ENCODE measurements at places on chromosomes 3 and 15.

DNA sequence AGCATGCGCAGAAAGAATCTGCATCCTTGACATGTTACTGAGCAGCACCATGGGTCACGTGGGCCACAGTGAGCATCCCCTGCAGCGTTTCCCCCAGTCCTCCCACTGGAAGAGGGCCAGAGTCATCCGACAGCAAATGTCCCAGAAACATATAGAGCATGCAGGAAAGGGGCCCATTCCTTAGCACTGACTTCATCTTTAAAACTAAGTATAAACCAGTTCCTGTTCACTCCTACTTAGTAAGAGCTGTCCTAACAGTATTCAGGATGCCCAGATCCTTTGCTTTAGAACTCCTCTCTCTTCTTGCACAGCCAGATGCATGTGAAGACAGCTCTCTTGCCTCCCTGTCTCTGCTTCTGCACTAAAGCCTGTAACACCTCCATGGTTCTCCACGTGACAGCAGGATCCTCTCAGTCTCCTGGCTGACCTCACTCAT lies 79.3 kb upstream of the OXTR start:
- DNase-seq: no peak

GRCh38 chr3:12246497-12247163 lies 42.2 kb upstream of the PPARG start:
- no peak for DNase-seq

- no peak for DNase-seq
Observed at GRCh38 chr15:52496776-52497470, 31.8 kb downstream of the MYO5A start.

- DNase-seq: no peak
Observed at GRCh38 chr3:61532739-61533500, 28.5 kb upstream of the PTPRG start.

DNA sequence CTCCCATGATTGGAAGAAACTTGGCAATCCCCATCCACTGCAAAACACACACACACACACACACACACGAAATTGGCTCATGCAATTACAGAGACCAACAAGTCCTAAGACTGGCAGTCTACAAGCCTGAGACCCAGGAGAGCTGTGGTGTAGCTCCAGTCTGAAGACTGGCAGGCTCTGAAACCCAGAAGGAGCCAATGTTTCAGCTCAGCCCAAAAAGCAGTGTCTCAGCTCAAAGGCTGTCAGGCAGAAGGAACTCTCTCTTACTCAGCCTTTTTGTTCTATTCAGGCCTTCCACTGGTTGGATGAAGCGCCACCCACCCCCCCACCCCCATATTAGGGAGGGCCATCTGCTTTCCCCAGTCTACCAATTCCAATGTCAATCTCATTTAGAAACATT lies 32.1 kb downstream of the MESD start:
- no peak for DNase-seq

- no peak for DNase-seq
Observed at GRCh38 chr3:122977746-122978466, 49.7 kb downstream of the SEMA5B start.

DNA sequence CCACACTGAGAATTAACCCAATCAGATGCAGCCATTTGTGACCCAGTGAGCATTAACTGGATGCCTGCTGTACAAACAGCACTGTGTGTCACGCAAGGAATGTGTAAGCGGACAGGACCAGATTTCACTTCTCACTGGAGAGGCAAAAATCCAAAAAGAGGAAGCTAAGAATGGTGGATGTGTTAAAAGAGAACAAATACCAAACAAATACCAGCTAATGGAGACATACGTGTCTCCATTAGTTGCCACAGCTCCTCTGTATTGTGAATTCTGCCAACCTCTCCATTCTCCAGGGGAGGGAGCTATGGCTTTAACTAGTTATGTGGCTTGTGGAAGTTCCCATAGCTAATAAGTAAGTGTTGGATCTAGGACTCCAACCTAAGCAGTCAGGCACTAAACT lies 2.6 kb downstream of the LTF start:
- DNase-seq: no peak

GRCh38 chr3:128348075-128348474 lies 118.6 kb downstream of the DNAJB8 start:
- DNase-seq: no peak

- DNase-seq: peak; percentile 36
Observed at GRCh38 chr3:132253262-132253878, 63.8 kb upstream of the ACP3 start.

GRCh38 chr3:70990723-70991122 lies 592.8 kb downstream of the FOXP1 start:
- no peak for DNase-seq

DNA sequence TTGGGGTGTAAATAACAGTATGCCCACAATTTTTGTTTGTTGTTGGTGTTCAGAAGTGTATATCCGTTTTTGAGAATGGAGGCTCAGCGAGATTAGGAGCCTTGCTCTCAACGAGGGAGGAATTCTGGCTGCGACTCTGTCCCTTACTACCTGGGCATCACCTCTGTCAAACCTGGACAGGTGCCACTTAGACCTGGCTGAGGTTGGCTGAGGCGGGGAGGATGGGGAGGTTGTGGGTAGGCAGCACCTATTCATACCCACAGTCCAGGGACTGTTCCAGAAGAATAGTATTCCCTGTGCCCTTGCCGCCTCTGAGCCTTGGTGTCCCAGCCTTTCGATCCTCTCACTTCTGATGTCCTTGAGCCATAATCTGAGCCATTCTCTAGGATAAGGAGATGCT lies 99.9 kb downstream of the LINGO1 start:
- DNase-seq: no peak

GRCh38 chr3:77053795-77054194 lies 13.9 kb downstream of the ROBO2 start:
- DNase-seq: no peak

GRCh38 chr3:50519471-50520089 lies 16.1 kb upstream of the CACNA2D2 start:
- DNase-seq: peak; percentile 74

DNA sequence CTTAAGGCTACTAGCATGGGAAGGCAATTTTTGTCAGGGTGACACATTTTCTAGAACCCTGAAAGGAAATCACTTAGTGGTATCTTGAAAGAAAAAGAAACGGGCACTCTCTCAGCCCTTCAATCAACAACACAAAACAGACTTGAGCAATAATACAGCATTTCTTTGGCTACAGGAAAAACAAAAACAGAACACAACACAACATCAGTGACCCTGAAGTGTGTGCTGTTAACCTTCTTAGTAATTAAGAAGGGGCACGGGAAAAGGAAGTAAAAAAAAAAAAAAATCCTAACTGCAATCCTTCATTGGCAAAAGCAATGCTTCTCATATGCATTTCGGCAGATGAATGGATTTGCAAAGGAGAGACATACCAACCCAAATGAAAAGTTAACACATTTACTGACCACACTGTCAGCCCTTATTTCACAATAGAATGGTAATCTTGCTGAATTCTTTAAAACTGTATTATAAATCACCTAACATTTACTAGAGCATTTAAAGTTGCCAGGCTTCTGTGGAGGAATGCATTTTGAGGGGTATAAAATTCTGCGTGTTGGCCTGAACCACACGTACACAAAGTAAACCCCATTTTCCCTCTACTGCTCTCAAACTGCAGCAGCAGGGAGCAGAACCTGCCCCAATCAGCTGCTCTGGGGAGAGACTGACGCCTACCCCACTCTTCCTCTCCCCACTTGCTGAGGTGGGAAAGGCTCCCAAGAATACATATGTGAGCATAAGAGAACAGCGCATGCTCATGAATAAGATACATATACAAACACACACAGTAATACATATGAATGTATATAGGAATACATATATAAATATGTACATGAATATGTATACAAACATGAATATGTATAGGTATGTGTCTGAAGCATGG lies 198.5 kb downstream of the FOXP1 start:
- DNase-seq: no peak

DNA sequence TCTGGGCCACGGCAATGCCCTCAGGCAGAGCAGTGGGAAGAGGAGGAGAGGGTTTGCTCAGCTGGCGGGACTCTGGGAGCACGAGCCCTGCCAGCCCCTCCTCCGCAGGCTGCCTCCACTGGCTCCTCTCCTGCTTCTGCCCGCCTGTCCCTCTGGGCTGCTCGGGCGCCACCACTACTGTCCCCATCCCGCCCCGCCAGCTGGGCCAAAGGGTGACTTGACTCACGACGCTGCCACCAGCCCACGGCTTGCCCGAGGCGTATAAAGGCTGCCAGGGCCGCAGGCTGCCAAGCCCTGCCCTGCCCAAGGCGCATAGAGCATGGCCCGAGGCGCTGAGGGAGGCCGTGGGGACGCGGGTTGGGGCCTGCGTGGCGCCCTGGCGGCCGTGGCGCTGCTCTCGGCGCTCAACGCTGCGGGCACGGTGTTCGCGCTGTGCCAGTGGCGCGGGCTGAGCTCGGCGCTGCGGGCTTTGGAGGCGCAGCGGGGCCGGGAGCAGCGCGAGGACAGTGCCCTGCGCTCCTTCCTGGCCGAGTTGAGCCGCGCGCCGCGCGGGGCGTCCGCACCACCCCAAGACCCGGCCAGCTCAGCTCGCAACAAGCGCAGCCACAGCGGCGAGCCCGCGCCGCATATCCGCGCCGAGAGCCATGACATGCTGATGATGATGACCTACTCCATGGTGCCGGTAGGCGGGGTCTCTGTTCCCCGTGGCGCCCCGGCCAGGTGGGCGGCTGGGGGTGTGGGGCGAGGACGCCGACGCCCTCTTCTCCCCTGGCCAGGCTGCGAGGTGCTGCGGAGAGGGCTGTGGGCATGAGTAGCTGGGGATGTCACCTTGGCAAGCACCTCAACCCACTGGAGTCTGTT lies at the start of gene GLDN:
Gene GLDN (plus strand): TSS at position 290 of the 861 bp plus-strand sequence. CDS start 30 bp downstream, at position 320.
- DNase-seq: peak; percentile 27

GRCh38 chr3:195834675-195835583 lies 23.2 kb upstream of the MUC4 start:
- no peak for DNase-seq

- DNase-seq: no peak
Observed at GRCh38 chr3:183797996-183798395, 27.4 kb downstream of the MAP6D1 start.

- no peak for DNase-seq
Observed at GRCh38 chr3:112675349-112675748, 34.4 kb upstream of the CCDC80 start.

DNA sequence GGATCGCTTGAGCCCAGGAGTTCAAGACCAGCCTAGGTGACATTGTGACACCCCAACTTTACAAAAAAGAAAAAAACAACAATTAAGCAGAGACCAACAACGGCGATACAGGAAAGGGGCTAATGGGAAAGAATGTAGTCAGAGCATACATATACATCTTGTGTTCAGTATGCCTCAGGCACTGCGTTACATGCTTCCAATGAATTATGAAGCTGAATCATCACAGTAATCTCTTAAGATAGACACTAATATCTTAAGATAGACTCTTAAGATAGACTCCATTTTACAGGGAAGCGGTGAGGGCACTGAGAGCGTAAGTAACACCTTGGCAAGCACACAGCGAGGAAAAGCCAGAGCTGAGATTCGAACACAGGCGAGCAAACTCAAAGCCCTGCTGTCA lies 6.1 kb upstream of the LDHAL6B start:
- DNase-seq: no peak

- DNase-seq: no peak
Observed at GRCh38 chr3:43448098-43448497, 161.8 kb downstream of the SNRK start.

DNA sequence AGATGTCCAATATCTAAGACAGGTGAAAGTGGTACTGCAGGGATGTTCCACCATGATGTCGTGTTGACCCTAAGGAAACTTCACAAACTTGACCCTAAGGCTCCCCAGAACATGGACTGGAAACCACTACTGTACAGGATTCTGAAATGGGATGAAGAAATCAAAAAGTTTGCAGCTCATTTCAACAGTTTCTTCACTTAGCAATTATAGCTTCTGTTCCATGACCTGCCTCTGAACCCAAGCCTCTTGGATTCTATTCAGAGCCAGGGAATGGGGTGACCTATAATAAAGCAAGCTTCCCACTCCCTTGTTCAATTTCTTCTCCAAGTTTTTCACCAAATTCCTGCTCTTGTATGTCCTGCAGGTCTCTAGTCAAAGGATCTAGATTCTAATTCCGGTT lies 40.7 kb downstream of the DUT start:
- no peak for DNase-seq

DNA sequence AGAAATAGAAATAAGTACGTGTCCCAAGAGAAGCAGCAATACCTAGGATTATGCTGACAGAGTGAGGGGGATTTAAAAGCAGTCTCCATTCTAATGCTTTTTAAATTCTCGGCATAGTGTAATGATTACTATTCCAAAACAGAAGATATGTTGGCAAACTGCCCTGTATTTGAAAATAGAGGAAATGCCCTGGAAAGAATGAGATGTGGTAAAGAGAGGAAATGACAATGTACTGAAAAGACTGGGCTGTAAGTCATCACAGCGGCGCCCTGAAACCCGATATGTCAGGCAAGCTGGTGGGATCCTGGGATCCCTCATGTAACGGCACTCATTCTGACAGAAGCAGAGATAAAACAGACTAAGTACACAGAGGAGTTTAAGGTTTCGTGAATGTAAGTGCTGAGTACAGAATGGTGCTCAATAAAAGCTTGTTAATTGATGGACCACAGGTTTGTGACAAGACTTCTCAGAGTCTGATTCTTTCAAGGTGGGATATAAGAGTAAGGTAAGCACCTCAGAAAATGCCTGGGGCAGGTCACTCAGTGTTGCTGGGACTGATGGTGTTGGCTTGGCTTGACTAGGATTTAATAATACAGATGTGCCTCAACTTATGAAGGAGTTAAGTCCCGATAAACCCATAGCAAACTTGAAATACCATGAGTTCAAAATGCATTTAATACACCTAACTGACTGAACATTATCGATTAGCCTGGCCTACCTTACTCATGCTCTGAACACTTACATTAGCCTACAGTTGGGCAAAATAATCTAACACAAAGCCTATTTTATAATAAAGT lies 91.4 kb downstream of the NFKBIZ start:
- peak; percentile 49 for DNase-seq

- no peak for DNase-seq
Observed at GRCh38 chr15:63210151-63211091, 21.0 kb downstream of the RAB8B start.

GRCh38 chr3:51944451-51945021 lies 2.4 kb downstream of the PARP3 start:
- DNase-seq: no peak

- DNase-seq: no peak
Observed at GRCh38 chr3:51734572-51734907, 27.7 kb downstream of the GRM2 start.

DNA sequence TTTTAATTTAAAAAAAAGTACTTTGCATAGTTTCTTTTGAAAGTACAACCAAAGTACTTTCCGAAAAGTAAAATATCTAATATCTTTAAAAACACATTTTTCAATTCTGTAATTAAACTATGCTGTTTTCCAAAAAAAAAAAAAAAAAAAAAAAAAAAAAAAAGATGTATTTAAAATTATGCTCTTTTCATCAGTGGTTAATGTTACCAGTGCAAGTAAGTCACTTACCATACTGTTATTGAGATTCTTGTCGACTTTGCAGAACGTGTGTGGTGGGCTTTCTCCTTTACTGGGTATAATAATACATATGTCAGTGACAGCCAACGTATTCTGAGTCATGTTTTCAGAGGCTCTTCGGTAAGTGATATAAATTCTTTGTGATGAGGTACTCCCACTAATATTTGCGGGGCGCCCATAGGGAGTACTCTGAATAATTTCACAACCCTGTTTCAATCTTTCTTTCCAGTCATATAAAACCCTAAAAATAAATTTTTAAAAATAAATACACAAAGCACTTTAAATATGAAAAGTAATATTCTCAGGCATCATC lies 39.9 kb downstream of the DENND4A start:
- DNase-seq: no peak
